ENCODE measurements at places on chromosomes 7 and 10.

DNA sequence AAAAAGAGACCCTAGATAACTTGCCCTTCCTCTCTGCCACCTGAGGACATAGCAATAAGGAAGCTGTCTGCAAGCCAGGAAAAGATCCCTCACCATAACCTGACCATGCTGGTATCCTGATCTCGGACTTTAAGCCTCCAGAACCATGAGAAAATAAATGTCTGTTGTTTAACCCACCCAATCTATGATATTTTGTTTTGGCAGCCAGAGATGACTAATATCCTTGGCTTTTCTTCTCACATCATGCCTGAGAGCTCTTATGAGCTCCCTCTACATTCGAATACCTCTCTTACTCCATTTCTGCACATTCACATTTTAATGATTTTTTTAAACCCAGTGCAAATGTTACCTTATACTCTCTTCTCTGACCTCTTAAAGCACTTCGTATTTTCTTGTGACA, 214.0 kb upstream of the CHRM2 start:
- no peak for DNase-seq

DNA sequence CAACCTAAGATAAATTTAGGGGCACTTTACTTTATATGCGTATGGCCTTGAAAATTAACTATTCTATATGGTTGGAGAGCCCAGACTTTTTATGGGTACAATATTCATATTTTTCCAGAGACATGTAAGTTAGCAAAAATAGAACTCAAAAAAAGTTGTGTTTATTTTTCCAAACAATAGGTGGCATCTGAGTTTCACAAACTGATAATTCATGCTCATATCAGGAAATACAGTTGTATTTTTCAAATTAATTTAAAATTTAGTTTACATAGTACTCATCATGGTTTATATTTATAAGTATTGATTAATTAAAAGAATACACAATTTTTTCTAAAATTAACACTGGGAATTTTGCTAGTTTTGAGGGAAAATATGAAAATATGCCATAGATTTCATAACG, 34.6 kb downstream of the ANKRD7 start:
- no peak for DNase-seq

- DNase-seq = no peak
Observed at GRCh38 chr10:122509323-122509722, 48.0 kb downstream of the HTRA1 start.

GRCh38 chr7:26145238-26145637, 6.8 kb upstream of the NFE2L3 start:
- no peak for DNase-seq
